ENCODE measurements at places on chromosomes 6 and 20.

GRCh38 chr6:155292711-155293110 lies 21.6 kb downstream of the TFB1M start:
- DNase-seq, result no peak

GRCh38 chr6:2149361-2150006 lies 95.9 kb downstream of the GMDS start:
- no peak for DNase-seq

- DNase-seq, result no peak
These were observed 81.7 kb upstream of the NXT1 start for GRCh38 chr20:23268792-23269354.

DNA sequence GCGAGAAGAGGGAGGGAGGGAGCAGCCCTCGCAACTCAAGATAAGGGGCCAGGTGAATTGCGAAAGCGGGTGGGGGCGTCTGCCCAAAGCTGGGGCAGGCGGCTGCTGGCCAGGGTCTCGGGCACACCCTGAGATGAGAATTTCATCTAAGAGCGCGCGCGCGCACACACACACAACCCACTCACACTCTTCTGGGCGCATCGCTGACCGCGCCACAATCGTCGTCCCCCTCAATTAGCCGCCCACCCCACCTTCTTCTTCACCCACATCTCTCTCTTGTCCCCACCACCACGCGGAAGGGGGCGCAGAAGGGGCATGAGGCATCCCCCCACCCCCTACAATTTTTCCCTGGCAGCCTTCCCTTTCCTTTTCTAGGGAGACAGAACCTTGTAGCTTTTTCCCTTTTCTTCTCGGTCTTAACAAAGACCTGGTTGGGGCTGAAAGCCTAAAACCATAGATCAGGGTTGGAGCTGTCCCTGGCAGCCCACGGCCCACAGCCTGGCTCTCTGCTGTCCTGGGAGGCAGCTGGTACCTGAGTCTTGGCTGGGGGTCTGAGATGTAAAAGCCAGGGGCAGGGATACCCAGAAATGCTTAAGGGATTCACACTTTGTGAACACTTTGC lies 737 bp upstream of the PTPRT start:
- no peak for DNase-seq

DNA sequence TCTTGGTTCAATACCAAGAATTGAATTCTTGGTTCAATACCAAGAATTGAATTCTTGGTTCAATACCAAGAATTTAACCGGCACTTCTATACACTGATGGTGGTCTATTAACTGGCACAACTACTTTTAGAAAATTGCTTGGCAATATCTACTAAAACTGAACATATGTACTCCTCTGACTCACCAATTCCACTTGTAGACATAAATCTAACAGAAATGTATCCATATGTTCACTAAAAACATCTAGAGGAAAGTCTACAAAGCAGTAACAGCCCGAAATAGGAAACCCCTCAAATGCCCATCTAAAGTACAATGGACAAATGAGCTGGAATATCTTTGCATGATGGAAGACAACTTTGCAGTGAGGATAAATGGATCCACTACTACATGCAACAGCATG lies 71.9 kb downstream of the KIF16B start:
- no peak for DNase-seq

DNA sequence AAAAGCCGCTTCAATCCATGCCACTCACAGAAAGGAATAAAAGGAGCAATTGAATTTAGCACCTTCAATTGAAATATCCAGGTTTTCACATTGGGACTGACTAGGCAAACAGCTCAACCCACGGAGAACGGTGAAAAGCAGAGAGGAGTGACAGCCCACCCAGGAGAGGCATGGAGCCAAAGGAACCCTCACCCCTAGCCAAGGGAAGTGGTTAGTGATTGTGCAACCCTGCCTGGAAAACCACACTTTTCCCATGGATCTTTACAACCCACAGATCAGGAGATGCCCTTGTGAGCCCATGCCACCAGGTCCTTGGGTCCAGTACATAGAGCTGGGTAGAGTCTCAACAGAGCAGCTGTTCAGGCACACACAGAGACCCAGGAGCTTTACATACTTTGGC lies 911.8 kb downstream of the EPHA7 start:
- DNase-seq, result no peak

- peak; percentile 72 for DNase-seq
These were observed 53.9 kb downstream of the FAM50B start for GRCh38 chr6:3902871-3903648.

DNA sequence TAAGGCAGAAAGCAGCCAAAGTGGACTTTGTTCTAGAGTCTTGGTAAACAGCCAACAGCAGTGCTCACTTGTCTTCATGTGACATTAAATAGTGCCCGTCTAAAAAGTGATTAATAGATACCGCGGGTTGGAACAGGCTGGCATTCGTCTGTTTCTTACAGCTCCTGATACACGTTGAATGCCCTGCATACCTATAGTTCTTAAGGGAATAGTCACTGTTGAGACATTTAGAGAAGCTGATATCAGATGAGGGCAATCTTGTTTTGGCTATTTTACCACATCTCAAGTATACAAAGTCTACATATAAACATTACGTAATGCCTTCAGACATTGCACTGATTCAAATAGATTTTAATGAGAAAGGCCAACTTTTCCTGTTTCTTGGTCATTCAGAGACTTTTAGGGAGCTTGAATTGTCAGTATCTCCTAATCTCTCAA lies 374.9 kb upstream of the FLRT3 start:
- no peak for DNase-seq

DNA sequence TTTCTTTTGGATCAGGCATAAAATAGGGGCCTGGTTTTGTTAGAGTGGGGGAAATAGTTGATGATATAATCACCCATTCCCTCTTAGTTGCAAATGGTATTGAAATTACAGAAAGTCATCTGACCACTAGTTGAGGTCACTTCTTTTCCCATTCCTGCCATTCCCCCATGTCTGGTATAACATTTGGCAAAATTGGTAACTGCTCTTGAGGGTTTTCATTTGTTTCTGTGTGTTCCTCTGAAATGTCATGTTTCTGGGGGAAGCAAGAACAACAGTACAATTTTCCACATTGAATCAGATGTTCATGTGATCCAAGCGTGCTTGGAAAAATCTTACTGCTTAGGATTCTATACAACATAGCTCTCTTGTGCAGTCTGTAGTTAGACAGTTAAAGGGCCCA lies 7.3 kb downstream of the AIG1 start:
- no peak for DNase-seq

GRCh38 chr6:159691963-159692287 lies 1.1 kb downstream of the SOD2 start:
- peak; percentile 50 for DNase-seq

DNA sequence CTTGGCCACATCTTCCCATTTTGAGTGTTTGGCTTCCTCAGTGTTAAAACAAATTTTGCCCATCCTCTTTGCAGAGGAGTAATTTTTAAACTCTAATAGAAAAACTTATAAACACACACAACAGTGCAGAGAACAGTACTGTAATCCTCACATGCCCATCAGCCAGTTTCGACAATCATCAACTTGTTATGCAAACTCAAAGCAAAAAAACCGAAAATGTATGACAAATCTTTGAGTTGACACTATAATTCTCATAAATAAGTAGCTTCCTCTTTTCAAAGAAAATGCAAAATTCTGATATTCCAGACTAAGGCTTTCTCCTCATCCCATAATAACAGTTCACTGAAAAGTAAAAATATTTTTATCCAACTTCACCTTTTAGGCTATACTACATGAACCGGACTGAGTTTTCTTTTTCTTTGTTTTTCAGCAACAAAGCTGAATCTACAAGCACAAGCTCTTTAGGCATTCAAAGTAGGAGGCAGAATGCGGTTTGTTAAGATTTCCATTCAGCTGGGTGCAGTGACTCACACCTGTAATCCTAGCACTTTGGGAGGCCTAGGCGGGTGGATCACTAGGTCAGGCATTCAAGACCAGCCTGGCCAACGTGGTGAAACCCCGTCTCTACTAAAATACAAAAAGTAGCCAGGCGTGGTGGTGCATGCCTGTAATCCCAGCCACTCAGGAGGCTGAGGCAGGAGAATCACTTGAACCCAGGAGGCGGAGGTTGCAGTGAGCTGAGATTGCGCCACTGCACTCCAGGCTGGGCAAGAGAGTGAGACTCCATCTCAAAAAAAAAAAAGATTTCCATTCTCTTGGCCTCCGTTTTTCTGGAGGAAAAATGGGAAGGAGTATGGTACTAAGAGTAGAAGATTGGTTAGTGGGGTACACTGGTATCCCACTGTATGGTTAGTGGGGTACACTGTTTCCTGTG lies 74.8 kb downstream of the GCNT2 start:
- DNase-seq, result peak; percentile 97

GRCh38 chr6:100990070-100990469 lies 108.9 kb upstream of the ASCC3 start:
- DNase-seq, result no peak

DNA sequence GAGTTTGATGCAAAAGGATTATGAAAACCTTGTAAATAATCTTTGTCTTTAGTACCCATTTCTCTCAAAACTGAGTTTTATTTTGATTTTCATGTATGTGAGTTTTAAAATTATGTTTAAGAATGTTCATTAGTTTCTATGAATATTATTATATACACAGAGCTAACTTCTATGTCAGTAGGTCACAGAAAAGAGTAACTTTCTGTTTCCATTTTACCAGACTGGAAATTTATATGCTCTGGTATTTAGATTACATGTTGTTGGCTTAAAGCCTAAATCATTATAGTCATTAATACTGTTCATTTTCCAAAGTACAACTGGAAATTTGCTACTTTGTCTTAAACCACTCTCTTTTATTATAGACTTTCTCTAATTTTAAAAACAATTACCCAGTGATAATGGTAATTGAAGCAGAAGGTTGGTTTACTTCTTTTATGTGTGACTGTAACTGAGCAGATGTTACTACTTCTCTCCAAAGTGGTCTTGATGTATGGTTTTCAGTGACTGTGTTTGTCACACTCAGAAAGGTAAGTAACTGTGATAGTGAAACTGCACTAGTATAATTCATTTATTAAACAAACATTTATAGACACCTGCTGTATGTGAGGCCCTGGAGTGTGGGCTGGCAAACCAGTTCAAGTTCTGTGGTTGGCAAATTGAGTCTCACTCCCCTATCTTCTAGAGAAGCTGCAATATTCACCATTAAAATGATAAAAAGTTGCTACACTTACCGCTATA lies 13.2 kb downstream of the CRYBG1 start:
- no peak for DNase-seq

DNA sequence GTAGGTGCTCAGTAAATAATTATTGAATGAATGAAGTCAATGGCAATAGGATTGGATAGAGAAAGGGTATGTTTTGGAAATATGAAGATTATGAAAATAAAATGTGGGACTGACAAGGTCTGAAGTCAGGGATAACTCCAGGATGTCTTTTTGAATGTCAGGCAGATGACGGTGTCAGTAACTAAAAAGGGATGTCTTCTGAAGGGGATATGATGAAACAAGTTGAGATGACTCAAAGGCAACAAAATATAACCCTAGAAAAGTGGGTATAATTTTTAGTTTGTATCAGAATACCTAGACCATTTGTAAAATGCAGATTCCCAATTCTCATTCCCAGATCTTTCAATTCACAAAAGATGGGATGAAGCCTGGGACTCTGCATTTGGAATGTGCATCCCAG lies 257.3 kb upstream of the SGK1 start:
- peak; percentile 57 for DNase-seq

Data from suppressor macrophage treated with lipopolysaccharide for 1 hour (primary cell).